ENCODE measurements at places on chromosomes 4 and X.

GRCh38 chrX:41043674-41044345 lies 41.4 kb upstream of the USP9X start:
- no peak for DNase-seq

GRCh38 chrX:37350034-37350365 lies 836 bp downstream of the PRRG1 start:
- no peak for DNase-seq

- DNase-seq = no peak
Observed at GRCh38 chrX:13742397-13743176, 8.0 kb downstream of the OFD1 start.

- DNase-seq = no peak
Observed at GRCh38 chrX:25025615-25026014, 9.8 kb upstream of the ARX start.

DNA sequence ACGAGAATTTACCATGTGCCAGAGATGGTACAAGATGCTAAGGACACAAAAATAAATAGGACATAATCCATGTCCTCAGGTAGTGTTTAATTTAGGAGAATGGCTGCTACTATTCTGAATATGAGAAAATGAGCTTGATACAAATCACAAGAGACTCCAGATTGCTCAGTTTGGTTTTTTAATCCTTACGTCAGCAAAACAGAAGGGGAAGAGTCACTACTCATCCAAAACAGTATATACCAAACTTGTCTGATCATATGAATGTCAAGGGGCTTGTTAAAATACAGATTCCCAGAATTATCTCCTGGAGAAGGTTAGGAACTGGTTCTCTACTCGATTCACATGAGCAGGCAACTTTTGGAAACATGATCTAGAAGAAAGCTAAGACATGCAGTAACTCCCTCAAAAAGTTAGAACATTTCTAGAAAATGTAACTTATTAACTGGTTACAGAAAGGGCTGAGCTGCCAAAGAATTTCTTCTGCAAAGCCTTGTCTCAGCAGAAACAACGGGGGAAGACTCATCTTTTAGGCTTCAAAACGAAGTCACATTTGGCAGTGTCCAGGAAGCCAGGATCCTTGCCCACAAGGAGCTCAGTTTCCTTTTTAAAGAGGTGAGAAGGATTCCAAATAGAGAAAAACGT lies 3.4 kb downstream of the AIFM1 start:
- no peak for DNase-seq

DNA sequence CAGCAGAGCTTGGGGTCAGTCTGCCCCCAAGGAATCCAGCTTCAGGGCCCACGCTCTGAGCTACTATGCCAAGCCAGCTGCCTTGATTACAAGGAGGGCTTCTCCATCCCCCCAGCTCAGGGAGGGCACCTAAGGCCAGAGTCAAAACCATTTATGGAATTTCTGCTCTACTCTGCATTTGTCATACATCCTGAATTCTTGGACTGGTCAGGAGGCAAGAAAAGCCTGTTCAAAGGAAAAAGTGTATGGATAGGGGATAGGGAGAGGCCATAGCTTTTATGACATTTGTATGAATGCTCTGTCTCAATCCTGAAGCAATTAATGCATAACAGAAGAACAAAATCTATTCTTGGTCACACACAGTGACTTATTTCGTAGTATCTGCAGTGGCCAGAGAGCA lies 32.2 kb downstream of the EDNRA start:
- no peak for DNase-seq

- no peak for DNase-seq
Observed at GRCh38 chr4:187469627-187470026, 525.9 kb upstream of the ZFP42 start.

GRCh38 chrX:134236626-134237614 lies at the start of gene CCDC160:
Gene CCDC160, plus strand, starts transcription at chrX:134237182. Its CDS starts 7,619 bp downstream, at chrX:134244801.
- DNase-seq = no peak

GRCh38 chrX:107825698-107826237 lies at the start of gene MID2:
Gene MID2, plus strand, starts transcription at chrX:107825866. Its CDS starts 561 bp downstream, at chrX:107826427.
- peak; percentile 9 for DNase-seq

- DNase-seq = no peak
Observed at GRCh38 chr4:30833206-30833605, 113.0 kb downstream of the PCDH7 start.

DNA sequence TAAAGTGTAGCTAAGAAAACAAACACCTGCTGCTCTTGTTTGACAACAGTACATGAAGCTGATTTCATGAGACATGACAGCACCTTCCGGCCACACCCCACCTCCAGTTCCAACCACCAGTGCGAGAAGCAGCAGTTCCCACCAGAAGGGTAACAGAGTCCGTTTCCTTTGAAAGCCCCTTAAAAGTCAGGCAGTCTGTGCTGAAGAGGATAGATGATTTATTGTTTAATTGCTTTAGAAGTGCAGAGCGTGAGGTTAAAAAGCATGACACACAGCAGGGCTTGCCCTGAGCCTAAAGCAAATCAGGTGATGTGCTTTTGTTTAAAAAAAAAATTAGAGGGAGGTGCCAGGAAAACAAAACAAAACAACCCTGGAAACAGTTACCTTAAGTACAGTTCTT lies 82.6 kb downstream of the HADH start:
- no peak for DNase-seq

GRCh38 chr4:42594888-42595287 lies 62.0 kb downstream of the ATP8A1 start:
- no peak for DNase-seq

DNA sequence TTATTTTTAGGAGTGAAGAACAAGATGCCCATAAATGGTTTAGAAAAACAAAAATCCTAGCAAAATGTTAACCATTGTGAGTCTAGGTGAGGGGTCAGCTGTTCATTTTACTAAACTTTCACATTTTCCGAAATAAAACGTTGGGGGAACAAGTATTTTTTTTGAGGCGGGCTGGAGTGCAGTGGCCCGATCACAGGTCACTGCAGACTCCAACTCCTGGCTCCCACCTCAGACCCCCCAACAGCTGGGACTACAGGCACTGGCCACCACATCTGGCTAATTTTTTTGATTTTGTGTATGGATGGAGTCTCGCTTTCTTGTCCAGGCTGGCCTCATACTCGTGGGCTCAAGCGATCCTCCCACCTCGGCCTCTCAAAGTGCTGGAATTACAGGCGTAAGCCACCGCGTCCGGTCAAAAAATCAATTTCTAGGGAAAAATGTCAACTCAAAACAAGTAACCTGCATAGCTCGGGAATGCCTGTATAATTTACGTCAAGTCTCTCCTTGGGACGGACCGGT lies 742 bp upstream of the TAF1 start:
- DNase-seq = no peak

DNA sequence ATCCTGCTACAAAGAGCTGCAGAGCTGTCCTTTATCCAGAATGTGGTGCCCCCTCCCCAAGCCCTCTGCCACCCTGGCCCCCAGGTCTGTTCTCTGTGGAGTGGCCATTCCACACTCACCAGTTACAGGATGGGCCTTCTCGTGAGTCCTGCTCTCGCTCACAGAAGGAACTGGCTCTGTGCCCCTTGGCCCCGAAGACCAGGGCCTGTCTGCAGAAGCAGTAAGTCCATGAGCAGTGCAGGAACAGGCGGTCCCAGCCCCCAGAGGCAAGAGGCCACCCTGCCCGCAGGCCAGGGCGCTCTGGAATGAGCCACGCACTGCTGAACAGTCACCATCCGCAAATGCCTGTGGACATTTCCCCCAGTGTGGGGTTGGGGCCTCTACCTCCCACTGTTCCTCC lies 92.2 kb downstream of the DCTD start:
- DNase-seq = no peak

- no peak for DNase-seq
Observed at GRCh38 chr4:104248726-104249125, 246.0 kb downstream of the CXXC4 start.

- no peak for DNase-seq
Observed at GRCh38 chr4:85557016-85557901, 82.3 kb downstream of the ARHGAP24 start.

- DNase-seq = no peak
Observed at GRCh38 chr4:82811838-82812341, 13.3 kb upstream of the SCD5 start.

GRCh38 chr4:35820003-35820402 lies 424.3 kb downstream of the ARAP2 start:
- DNase-seq = no peak

DNA sequence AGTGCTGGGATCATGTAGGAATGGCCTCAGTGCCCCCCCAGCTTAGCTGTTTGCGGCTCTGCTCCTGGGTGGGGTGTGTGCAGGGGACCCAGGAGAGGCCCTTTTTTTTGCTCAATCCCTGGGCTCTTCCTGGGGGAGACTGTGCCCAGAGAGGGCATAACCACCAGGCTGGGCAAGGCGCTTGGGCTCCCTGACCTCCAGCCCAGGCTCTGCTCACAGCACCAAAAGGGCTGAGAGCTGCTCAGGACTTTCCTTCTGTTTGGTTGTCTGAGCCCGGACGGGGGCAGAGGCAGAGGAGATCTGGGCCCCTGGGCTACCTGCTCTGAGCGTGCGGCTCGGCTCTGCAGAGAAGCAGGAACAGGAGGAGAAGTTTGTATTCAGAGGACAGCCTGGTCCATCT lies 64.7 kb downstream of the PSAPL1 start:
- DNase-seq = no peak

GRCh38 chr4:186698525-186698924 lies 25.1 kb downstream of the FAT1 start:
- no peak for DNase-seq

- DNase-seq = no peak
Observed at GRCh38 chrX:40329616-40330015, 231.9 kb upstream of the BCOR start.

GRCh38 chr4:137452799-137453198 lies 79.5 kb downstream of the PCDH18 start:
- DNase-seq = no peak

- DNase-seq = no peak
Observed at GRCh38 chrX:130631011-130631410, 229.2 kb downstream of the RBMX2 start.

GRCh38 chr4:163568843-163569242 lies 74.4 kb downstream of the TMA16 start:
- no peak for DNase-seq

- no peak for DNase-seq
Observed at GRCh38 chr4:1299301-1299860, 9.7 kb downstream of the MAEA start.

- DNase-seq = no peak
Observed at GRCh38 chrX:47579537-47579936, 2.7 kb upstream of the TIMP1 start.

- peak; percentile 27 for DNase-seq
Observed at GRCh38 chrX:149871940-149872339, 9.0 kb upstream of the MAGEA8 start.

DNA sequence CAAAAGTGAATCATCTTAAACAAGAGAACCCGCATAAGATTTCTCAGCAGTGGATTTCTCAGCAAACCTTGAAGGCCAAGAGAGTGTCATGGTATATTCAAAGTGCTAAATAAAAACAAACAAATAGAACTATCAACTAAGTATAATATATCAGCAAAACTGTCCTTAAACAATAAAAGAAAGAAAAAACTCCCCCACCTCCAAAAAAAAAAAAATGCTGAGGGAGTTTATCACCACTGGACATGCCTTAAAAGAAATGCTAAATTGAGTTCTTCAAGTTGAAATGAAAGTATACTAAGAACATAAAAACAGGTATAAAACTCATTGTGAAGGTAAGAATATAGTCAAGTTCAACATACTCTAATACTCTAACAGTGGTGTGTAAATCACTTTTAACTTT lies 53.9 kb upstream of the EPGN start:
- no peak for DNase-seq

DNA sequence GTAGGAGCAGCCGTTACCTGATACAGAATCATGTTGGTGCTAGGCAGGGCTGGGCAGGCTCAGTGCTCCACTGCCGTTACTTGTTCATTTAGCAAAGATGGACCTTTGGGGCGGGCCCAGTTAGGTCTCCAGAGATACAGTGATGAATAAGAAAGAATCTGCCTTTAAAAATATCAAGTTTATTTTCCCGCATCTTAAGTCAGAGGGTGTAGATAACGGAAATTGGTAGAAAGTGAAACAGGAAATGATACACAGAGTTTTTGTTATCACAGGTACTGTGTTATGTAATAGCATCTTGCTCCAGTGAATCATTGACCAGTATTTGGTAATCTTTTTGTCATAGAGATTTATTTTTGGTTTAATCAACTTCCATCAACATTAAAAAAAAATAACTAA lies 5.5 kb downstream of the TMEM131L start:
- no peak for DNase-seq

DNA sequence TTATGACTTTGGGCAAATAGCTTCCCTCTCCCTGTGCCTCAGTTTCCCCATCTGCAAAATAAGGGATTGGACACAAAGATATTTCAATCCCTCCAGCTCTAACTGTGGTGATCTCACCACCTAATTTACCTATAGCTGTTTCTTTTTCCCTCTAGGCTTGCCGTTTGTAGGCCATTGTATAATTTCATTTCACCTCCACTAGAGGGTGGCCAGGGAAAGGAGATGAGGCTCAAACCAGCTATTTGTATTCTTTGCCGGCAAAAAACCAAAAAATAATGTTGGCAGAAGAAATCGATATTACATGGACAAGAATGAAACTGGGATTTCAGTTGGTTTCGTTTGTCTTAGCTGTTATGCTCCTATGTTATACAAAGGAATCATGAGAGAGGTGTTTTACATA lies 36.1 kb upstream of the DOCK11 start:
- no peak for DNase-seq

DNA sequence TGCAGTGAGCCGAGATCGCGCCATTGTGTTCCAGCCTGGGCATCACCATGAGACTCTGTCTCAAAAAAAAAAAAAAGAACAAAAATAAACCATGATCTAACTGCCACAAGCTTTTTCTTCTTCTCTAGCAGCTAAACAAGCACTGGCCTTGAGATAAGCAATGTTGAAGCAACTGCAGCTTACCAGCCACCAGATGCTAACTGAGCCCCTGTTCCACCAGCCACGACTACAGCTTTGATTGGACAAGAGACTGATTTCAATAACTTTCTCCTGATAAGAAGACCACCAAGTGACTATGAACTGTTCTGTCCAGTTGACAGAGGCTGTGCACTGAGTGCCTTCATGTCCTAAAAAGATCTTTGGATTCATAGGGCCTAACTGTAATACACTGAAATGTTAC lies 58.5 kb downstream of the DCTD start:
- DNase-seq = no peak

DNA sequence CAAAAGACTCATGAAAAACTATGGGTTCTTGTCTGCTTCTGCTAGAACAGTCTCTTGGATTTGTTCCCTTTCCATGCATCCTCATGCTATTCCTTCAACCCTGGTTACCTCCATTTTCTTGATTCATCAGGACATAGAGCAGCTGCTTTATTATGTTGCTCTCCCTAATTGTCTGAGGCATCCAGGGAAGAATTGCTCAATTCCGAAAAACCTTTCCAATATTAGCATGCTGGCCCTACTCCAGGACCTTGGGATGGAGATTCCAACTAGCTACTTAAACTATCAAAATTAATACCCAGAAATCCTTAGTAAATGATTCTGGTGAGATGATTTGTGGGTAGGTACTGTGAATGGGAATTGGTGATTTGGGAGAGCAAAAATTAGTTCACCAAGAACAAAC lies 56.6 kb upstream of the FAM47B start:
- DNase-seq = no peak

DNA sequence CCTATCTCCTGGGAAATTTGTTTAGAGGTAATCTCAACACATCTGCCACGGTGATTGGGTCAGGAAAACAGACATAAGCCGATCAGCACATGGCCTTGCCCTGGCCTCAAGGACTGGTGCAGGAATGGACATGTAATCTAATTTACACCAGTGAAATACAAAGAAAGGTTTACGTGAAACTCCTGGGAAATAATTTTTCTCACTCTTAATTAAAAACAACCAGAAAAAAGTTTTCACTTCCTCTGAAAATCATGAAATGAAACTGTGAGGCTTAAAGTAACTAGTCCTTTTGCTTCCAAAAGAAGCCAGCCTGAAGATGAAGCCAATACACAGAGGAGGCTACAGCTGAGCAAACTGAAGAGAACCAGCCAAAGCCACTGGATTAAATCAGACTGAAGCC lies 154.1 kb upstream of the FAM241A start:
- DNase-seq = no peak

Measured in stimulated activated CD8-positive, alpha-beta memory T cell treated with anti-CD3 and anti-CD28 coated beads, Interleukin-4, amount 100 ng/mL, for 1 hour (primary cell).